ENCODE measurements at places on chromosomes 1 and 21.

- DNase-seq, result peak; percentile 21
These were observed 69.8 kb upstream of the DIRAS3 start for GRCh38 chr1:68120136-68120791.

DNA sequence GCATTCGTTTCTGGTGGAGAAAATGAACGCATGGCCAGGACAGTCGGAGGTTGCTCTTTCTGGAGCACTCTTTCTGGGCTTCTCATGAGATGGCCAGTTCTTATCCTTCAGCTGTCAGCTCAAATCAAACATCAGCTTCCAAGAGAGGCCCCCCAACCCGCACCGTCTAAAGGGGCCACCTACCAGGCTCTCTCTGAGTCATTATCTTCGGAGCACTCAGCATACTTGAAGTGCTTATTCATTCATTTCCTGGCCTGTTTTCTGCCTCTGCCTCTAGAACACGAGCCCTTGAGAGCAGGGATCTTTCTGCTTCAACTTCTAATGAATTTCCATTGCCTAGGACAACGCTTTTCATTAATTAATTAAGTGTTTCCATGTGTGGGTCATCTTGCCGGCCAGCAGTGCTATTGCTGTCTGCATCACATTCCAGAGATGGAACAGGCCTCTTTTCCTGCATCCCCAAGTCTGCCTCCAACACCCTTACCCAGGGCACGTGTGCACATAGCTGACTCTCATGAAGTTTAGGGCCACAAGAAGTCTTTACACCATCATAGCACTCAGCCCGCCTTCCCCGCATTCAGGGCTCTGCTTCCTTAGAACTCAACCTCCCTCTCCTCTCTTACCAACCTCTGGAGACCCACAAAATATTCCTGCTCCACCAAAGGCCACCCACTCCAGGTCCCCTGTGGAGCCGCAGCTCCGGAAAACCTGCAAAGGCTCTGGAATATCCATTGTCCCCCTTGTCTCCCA, 52.1 kb upstream of the LAPTM5 start:
- no peak for DNase-seq

DNA sequence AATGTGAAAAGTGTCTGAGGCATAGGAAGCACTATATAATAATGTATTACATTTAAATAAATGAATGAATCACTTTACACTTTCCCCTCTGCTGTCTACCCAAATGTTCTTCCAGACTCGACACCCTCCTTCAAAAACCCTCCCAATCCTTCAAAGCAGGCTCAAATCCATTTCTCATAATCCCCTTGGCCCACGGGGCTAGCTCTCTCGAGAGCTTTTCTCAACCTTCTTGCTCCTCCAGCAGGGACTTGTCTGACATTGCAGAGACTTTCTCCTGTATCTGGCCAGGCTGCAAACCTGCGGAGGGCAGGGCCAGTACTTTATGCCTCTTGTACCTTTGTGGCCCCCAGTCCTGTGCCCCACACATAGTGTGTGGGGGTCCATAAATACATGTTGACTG, 14.1 kb upstream of the CNTN2 start:
- no peak for DNase-seq

DNA sequence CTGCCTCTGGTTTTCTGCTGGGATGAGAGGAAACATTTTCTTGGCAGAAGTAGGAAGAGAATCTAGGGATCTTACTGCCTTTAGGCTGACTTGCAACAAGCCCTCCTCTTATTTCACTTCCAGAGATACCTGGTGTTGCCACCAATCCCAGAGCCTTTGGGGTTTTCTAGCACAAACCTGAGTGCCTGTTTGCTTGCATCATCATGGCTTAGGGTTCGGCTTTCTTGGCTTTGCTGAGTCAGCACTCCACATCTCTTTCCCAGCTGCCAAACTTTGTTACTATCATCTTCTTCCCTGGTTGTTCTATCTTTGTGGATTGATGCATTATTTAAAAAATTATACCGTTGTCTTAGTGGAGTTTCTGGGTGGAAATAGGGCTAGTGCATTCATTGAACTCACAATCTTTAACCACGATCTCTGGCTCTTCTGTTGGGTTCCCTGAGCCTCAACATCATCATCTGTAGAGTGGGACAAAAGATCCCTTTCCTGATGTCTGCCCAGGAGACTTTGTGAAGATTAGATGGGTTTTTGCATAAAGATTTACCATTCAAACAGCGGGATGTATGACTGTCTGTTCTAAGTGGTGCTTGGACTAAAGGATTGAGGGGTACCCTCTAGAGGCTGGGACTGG, 76.6 kb upstream of the SELENON start:
- no peak for DNase-seq

- DNase-seq, result no peak
These were observed 688 bp downstream of the SCAMP3 start for GRCh38 chr1:155261493-155261851.

DNA sequence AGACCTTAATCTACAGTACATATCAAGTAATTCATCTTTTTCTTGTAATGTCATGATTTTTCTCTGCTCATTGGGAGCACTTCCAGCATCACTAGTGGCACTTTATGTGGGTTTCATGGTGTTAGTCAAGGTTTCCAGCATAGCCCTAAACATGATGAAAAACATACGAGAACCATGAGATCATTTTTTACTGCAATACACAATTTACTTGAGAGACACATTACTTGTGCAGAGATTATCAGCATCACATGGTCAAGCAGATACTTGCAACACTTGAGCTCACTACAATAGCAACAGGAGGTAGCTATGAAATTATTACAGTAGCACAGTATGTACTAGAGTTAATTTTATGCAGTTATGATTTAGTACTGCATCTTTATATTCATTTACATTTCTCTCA, 36.4 kb downstream of the ITGB3BP start:
- DNase-seq, result no peak

DNA sequence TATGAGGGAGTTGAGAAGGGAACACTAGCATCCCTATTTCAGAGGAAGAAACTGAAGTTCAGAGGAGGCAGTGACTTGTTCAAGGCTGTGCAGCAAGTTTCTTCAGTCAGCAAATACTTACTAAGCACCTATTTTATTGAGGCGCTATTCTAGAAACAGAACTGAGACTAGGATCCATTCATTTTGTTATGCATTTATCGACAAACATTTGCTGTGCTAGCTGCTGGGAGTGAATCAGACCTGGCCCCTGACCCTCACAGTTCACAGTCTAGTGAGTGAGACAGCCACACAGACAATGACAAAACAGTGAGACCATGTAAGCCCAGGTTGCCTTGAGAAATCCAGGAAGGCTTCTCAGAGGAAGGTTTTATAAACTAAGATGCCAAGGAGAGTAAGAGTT, 28.2 kb downstream of the TRIM62 start:
- no peak for DNase-seq

- DNase-seq, result no peak
These were observed 279.8 kb upstream of the VAMP3 start for GRCh38 chr1:7491109-7491817.

DNA sequence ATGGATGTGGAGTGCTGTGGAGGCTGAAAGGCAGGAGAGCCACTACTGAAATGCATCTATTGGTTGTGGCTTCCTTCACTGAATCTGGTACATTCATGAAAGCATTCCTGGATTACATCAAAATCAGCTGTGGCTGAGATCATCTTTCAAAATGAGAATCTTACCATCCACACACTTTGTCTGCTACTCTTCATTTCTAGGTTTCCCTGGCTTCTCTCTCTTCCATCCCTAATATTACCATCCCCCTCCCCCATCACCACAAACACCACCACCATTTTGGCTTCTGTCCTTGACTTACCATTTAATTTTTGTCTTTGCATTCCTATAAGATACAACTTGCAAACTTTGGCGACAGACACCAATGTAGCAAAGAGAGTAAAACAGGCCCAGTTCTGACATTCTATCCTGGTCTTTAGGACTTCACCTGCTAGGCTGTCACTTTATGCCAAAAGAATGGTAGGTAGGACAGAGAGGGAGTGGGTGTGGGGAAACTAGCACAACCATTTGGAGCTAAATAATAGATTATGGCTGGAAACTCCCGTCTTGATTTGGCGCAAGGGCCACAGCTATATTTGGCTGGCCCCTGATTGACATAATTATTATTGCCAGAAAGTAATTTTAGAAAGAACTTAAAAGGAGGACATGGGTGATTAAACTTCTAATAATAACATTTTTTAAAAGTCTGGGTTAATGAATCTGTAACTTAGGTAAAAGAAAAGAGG, 15.1 kb upstream of the DUSP10 start:
- DNase-seq, result no peak

DNA sequence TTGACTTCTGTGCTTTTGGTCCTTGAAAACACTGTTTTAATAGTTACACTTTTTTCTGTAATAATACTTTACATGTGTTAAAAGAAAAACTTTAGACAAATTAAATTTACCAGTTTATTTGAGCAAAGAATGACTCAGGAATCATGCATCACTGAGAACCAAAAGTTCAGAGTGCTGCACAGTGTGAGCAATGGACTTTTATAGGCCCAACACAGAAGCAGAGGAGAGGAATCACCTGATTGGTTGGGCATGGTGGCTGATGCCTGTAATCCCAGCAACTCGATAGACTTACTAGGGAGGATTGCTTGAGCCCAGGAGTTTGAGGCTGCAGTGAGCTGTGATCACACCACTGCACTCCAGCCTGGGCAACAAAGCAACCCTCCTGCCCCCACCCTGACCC, 29.3 kb downstream of the ZNF648 start:
- no peak for DNase-seq

DNA sequence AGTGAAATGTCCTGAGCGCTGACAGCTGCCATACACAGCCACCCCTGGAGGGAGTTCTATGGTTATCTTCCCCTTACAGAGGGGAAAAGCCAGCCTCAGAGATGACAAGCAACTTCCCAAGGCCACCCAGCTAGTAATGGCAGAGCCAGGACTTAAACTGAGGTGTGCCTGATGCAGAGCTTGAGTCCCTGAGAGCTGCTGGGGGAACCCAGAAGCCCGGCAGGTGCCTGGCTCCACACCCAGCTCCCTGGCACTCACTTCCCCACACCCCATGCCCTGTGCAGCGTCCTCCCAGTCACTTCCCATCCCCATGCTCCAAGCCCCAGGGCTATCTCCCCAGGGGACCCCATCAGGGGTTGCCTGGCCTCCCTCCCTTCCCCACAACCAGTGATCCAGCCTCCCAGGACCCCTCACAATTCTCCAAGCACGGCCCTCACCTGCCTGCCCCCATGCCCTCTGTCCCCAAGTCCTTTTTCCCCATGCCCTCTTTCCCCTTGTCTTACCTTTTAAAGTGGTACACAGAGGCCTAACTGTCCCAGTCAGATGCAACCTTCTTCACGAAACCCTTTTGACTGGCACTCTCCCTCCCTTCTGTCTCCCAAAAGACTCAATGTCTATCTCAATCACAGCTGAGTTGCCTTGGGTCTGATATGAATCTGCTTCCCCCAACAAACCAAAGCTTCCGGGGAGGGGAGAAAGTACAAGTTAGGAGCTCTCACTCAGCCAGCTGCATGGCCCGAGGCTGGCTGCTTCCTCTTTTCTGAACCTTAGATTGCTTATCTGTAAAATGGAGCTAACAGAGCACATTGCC, 39.8 kb upstream of the LRP8 start:
- DNase-seq, result no peak

DNA sequence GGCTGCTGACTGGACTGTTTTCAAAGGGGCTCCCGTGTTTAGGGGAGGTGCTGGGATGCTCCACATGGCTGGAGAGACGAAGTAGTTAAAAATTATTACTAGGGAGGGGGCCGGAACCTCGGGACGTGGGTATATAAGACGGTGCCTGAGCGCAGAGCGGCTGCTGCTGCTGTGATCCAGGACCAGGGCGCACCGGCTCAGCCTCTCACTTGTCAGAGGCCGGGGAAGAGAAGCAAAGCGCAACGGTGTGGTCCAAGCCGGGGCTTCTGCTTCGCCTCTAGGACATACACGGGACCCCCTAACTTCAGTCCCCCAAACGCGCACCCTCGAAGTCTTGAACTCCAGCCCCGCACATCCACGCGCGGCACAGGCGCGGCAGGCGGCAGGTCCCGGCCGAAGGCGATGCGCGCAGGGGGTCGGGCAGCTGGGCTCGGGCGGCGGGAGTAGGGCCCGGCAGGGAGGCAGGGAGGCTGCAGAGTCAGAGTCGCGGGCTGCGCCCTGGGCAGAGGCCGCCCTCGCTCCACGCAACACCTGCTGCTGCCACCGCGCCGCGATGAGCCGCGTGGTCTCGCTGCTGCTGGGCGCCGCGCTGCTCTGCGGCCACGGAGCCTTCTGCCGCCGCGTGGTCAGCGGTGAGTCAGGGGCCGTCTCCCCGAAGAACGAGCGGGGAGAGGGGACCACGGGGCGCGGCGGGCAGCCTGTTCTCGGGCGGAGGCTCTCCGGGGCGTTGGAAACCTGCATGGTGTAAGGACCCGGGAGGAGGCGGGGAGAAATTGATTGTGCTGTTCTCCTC, at the start of gene CHODL:
TSS of gene CHODL (plus strand) at position 163 of the 793 bp plus-strand sequence. CDS start at position 554, 391 bp downstream.
- DNase-seq, result no peak

DNA sequence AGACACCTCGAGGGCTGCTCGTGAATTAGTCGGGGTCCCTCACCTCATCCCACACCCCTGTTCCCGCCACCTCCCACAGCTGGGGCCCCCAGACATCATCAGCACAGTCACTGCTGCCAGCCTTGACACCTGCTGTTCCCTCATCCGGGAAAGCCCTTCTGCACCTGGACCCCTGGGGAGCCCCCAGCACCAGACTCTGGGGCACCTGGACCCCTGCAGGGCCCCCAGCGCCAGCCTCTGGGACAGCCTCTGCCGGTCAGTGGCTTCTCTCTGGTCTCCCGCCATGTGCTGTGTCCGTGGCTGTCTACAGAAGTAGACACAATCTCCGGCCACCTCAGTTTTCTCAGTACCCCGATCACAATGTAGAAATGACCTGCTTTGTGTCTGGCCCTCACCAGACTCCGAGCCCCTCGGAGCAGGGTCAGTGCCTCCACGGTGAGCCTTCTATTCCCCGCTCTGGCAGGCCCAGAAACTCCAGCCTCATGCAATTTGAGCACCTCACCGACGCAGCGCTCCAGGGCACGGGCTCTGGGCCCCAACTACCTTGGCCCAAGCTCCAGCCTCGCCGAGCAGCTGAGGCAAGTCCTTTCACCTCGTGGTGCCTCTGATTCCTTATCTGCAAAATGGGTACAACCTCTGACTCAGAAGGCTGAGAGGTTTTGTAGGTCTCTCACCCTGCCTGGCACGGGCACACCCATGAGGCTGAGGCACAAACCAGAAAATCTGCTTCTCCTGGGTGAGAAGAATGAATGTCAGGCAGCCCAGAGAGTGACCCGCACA, 84.7 kb downstream of the RIPK4 start:
- DNase-seq, result no peak

DNA sequence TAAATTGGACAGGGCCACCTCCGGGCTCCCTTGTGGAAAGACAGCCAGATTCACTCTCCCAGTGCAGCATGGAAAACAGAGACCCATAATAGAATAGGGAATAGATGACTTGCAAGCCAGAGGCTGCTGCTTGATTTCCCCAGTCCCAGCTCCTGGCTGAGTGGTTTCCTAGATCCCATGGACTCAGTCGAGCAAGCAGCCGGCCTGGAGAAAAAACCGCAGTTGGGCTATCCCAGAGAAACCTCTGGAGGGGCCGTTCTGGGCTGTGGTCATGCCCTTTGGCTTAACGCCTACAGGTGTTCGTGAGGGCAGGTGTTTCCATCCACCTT, 61.7 kb downstream of the ELK4 start:
- no peak for DNase-seq

GRCh38 chr1:20575541-20576336, 13.2 kb upstream of the CDA start:
- DNase-seq, result no peak

- no peak for DNase-seq
These were observed 32.2 kb downstream of the TFAP2E start for GRCh38 chr1:35605071-35605866.
